ENCODE measurements at places on chromosomes 5 and 9.
A peak's percentile ranks its signal among the peaks of the same experiment; 100 is the strongest.

- DNase-seq = no peak
These were observed 1.3 kb upstream of the GARNL3 start for GRCh38 chr9:127263237-127263636.

DNA sequence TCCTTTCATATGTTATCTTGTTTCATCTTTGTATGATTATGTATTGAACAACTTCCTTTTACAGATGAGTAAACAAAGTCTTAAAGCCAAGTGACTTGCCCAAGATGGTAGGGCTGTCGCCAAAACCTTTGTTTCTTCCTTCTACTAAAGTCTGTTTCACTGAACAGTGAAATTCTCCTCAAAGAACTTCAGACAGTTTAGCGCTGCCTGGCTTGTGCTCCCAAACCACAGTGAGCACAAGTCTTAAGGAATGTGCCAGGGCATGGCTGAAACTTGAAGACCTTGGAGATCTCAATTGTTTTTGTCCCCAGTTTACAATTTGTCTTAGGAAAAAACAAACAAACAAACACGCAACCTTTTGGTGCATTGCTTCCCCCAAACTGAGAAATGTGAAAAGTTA is 273.5 kb downstream of the CRB2 start:
- DNase-seq = no peak

GRCh38 chr5:109852371-109853155 is 162.8 kb downstream of the MAN2A1 start:
- DNase-seq = peak; percentile 42

DNA sequence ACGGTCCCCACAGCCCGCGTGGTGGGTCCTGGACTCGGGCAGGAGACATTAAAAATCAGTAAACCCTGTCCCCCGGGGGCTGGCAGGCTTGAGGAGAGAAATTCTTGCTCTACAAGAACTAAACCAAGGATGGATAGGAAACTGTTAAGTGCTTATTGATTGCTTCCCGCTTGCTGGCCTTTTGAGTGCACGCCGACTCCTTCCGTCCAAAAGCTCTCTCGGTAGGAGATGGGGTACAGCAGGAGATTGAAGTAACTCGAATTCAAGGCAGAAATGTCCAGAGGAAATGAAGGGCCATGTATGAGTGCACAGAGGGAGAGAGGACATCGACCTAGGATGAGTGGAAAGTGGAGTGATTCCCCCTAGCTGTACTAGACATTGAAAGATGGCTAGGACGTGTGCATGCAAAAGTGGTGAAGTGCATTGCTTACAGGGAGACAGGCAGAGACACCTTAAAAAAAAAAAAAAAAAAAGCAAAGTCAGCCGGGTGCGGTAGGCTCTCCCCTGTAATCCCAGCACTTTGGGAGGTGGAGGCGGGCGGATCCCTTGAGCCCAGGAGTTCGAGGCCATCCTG is 923 bp downstream of the RECK start:
- no peak for DNase-seq

GRCh38 chr5:150113047-150113744 is 26.8 kb upstream of the CSF1R start:
- DNase-seq = peak; percentile 47

DNA sequence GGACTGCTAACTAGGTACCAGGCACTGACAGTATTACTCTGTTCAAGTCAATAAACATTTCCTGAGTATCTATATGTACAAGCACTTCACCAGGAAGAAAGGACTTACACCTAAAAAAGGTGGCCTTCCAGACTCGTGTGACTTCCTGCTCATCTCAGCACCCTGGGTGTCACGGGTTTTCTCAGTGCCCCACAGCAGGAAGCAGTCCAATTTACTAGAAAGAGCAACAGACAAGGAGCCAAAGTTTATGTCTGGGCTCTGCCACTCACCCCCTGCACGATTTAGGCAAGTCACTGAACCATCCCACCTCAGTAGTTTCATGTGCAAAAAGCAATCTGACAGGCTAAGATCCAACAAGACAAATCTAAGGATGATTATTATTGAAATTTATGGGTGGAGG is 92.4 kb downstream of the TMEM215 start:
- DNase-seq = no peak

GRCh38 chr5:55154873-55155272 is 5.1 kb upstream of the GPX8 start:
- DNase-seq = peak; percentile 48

DNA sequence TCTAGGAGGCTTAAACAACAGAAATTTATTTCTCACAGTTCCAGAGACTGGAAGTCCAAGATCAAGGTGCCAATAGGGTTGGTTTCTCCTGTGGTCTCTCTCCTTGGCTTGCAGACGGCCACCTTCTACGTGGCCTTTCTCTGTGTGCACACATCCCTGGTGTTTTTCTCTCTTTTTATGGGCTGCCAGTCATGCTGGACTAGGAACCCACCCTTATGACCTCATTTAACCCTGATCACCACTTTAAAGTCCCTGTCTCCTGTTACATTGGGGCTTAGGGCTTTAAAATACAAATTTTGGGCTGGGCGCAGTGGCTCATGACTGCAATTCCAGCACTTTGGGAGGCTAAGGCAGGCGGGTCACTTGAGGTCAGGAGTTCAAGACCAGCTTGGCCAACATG is 157.1 kb downstream of the TLE1 start:
- DNase-seq = no peak

DNA sequence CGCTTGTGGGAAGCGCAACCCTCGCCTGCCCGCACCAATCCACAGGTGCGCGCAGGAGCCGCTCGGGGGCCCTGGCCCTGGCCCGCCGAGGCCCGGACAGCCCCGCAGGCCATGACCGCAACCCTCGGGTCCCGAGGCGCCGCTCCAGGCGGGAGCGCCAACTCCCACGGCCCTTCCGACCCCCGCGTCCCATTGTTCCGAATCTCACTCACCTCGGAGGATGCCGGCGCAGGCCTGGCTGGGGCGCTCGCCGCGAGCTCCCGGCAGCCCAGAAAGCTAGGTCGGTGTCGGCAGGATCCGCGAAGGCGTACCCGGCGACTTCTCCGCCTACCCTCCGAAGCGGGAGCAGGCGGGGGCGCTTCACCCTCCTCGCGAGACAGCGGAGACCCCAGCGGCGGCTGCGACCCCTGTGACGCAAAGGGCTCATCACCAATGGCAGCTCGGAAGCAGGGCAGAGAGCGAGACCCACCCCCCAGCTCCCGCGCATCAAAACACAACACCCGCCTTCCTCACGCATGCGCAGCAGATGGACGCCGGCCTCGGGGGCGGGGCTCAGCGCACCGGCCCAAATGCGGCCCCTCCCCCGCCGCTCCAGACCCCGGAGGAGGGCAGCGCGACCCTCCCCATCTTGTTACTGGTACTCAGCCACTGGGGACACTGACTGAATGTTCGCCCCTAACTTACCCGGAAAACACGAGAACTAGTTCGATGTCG is 1.4 kb upstream of the SMIM27 start:
- DNase-seq = peak; percentile 98

DNA sequence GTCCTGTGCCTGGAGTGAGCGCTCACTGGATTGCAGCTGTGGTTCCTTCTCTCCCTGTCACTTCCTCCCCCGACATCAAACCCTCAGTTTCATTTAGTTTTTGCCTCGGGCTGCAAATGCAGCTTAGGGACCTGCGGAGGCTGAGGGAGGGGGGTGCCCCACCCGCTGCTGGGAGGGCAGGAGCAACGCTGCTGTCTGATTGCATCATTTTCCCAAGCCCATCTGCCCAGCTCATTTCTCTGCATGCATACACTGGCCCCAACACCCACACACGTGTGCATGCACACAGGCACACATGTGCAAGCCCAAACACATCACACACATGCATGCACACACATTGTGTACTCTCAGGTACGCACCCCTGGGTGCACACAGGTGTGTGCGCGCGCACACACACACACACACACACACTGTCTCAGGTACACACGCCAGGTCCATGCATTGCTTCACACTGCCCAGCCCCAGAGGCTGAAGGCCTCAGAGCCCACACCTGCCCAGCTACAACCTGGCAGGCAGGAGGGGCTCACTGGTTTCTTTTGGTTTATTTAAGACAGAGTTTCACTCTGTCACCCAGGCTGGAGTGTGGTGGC is 3.4 kb downstream of the ASS1 start:
- peak; percentile 35 for DNase-seq

GRCh38 chr5:162209005-162209605 is 141.5 kb downstream of the GABRG2 start:
- no peak for DNase-seq

DNA sequence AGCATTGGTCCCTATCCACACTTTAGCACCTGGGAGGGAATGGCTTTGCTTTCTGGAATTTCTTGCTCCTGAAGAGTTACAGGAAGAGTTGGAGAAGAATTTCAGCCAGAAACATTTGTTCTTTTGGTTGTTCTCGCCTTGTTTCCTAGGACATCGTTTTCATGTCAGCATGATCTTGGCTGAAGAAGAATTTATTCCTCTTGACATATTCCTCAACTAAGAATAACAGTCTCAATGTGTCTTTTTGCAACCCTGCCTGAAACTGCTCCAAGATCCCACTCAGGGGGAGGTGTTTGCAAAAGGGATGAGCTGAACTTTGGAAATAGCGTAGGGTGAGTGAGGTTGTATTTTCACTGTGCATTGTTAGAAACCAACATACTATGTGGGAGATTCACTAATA is 26.1 kb downstream of the MAMDC2 start:
- DNase-seq = no peak

GRCh38 chr5:140262839-140263238 is 40.1 kb downstream of the PFDN1 start:
- no peak for DNase-seq

DNA sequence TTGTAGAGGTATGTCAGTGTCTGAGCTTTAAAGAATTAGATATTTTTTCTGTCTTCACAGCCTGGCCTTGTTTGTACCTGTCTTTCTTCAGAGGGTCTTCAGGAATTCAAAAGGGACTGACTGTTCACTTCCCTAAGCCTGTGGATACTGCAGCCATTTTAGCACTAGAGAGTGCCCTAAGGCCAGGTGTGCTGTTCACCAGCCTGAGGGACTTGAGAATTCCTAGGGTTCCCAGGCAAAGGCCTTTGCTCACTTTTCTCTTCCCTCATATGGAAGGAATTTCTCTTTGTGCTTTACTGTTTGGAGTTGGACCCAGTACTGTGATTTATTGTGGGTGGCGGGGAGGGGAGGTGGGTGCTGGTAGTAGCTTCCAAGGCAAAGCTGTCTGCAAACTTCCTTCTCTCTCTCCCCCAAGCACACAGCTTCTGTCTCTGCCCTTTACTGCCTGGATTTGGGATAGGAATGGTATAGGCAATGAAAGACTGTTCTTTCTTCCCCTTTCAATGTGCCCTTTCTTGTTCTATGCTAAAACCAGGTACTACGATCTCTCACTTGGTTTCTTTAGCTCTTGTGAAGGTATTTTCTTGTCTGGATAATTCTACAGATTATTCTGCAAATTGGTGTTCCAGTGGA is 9.7 kb upstream of the LRRC70 start:
- DNase-seq = no peak

DNA sequence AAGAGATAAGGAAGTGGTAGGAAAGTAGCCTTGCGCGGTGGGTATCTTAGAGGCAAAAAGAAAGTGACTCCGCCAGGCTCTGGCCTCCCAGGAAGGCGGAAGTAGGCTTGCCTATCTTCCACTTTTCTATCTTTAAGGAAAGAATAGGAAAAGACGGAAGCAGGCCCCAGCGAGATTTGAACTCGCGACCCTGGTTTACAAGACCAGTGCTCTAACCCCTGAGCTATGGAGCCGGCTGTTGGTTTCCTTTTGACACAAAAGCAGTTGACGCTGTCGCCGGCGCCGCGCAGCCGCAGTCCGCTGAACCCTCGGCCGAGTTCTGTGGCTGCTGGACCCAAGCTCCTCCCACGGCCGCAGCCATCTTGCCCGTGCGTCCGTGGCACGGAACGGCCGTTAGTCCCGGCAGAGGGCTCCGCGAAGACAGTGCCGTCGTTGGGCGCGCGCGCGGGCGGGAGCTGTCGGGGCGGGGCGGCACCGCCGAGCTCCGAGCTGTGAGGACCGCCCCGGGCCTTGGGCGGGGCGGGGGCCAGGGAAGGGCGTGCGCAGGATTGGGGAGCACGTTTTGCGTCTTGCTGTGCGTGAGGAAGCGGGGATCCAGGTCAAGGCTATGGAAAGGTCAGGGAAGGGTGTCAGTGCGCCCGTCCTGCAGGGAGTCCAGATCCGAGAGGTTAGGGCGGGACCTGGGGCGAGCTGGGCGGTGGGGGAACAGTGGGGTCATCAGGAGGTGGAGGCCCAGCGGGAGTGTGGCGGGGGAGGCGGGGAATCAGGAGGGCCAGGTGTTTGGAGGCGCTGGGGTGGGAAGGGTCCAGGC is 13.3 kb downstream of the TRIM7 start:
- DNase-seq = peak; percentile 95
